ENCODE measurements at places on chromosomes 11 and 22.

DNA sequence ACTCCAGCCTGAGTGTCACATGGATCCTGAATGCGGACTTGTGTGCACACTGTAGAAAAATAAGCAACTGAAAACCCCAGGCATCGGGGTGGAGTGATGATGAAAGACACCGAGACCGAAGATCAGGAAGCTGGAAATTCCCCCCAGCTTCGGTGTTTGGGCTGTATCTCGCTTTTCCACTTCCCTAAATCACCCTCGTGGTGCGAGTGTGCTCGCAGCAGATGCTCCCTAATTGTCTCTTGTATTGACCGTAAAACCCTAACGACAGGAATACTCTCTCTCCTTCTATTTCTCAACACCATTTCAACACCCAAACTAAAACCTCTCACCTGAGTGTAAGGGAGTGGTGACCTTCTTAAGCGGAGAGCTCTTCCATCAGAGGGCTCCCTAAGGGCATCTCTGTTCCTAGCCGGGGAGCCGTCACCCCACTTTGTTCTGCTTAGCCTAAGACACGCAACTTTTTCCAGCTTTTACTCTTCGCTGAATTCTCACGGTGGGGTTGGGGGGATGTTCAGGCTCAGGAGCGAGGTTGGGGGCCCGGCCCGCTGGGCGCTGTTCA, 635 bp upstream of the GRK3 start:
- no peak for DNase-seq

DNA sequence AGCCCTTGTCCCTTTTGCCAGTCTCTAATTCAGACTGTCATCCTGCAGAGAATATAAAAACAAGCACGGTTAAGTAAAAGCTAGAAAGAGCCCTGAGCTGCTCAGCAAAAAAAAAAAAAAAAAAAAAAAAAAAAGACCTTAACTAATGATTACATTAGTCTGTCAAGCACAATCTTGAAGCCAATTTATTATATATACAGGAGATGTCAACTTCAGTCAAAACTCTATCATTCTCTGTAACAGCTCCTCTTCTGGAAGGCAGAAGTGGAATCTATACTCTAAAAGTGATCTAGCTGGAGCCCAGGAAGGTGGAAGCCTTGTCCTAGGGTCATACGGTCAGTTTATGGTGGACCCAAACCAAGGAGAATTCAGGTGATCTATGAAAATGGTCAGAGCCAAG, 55.2 kb upstream of the UBASH3B start:
- no peak for DNase-seq

GRCh38 chr22:37138849-37139561, 10.7 kb downstream of the IL2RB start:
- DNase-seq: no peak

GRCh38 chr11:108216988-108217387, 5.5 kb downstream of the NPAT start:
- DNase-seq: no peak

GRCh38 chr11:106917973-106918372, 100.3 kb downstream of the GUCY1A2 start:
- no peak for DNase-seq

GRCh38 chr22:32676191-32676590, 125.3 kb upstream of the TIMP3 start:
- DNase-seq: no peak

DNA sequence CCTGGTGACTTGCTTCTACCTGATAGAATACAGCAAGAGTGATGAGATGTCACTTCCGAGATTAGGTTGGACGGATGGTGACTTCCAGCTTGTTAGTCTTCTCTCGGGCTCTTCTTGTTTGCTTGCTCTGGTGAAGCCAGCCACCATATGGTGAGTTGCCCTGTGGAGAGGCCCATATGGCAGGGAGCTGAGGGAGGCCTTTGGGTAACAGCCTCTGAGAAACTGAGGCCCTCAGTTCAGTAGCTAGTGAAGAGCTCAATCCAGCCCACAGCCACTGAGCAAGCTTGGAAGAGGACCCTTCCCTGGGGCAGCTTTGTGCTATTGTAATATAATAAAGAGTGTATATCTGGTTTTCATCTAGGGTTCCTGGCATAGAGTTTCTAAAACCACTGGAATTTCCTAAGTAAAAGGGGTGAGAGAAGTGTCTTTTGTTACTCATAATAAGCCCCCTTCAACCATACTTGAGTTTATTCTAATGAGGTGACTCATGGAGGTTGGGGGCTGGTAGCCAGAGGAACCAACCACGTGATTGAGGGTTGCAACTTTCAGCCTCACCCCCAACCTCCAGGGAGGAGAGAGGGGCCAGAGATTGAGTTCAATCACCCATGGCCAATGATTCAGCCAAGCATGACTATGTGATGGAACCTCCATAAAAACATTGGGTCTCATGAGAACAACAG, 8.0 kb upstream of the TPCN2 start:
- no peak for DNase-seq

DNA sequence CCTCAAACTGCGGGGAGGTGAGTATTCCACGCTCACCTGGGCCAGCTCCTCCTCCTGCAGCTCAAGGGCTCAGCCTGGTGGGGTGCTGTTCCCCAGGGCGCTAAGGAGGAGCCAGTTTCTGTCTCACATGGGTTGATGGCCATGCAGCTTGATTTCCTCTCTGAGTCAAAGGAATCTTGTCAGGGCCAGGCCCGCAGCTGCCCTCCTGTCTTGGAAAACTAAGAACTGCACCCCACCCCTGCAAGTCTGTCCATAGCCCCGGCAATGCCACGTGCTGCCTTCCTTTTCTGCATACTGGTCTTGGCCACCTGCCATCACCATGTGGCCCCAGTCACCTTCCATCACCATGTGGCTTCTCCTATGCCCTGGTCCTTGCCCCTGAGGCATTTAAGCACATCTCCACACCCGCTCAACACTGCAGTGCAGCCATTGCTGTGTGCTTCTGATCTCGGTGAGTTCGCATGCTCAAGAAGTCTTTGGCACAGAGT, 35.2 kb upstream of the CLDN5 start:
- no peak for DNase-seq

DNA sequence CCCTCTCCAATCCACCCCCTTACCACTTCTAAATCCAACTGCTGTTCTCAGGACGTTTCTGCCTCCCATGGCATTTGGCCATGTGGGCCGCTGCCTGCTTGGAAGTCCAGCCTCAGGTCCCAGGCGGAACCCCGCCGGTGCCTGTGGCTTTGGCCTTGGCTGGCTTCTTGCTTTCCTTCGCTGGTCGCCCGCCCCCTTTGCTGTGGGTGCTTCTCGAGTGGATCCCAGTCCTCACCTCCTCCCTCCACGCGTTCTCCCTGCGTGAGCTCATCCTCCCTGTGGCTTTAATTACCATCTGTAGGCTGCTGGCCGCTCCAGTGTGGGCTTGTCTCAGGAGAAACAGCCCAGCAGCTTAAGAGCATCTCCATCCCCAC, 111.7 kb downstream of the NECTIN1 start:
- DNase-seq: no peak

GRCh38 chr11:89484896-89485295, 6.3 kb downstream of the NOX4 start:
- no peak for DNase-seq

GRCh38 chr11:287821-288477, 977 bp upstream of the PGGHG start:
- no peak for DNase-seq

- no peak for DNase-seq
These were observed 52.3 kb downstream of the ZNRF3 start for GRCh38 chr22:28935713-28936112.

DNA sequence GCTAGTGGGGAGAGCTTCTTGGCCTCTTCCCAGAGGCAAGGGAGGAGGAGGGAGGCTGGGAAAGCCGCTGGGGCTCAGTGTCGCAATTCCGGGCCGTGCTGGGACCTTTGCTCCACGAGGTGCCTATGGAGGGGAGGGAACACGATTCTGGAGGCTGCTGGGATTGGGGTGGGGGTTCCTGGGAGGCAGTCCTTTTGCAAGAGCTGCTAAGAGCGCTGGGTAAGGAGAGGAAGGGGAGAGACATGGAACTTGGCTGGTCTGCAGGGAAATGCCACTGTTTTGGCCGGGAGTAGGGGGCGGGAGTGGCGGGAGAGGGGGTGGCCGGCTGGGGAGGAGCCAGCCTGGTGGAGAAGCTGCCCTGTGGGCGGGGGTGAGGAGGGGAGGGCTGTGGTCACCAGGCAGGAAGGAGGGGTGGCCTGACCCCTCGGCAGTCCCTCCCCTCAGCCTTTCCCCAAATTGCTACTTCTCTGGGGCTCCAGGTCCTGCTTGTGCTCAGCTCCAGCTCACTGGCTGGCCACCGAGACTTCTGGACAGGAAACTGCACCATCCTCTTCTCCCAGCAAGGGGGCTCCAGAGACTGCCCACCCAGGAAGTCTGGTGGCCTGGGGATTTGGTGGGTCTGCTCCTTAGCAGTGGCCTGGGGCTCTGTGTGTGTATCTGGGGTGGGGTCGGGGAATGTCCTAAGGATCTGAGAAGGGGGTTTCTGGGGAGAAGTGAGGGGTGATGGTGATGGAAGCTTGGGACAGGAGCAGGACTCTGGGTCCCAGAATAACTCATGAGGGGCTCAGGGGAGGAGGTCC, at the start of gene NR1H3:
TSS of gene NR1H3 (plus strand) at position 480 of the 800 bp plus-strand sequence. CDS start 1,221 bp downstream, outside the sequence.
- no peak for DNase-seq

DNA sequence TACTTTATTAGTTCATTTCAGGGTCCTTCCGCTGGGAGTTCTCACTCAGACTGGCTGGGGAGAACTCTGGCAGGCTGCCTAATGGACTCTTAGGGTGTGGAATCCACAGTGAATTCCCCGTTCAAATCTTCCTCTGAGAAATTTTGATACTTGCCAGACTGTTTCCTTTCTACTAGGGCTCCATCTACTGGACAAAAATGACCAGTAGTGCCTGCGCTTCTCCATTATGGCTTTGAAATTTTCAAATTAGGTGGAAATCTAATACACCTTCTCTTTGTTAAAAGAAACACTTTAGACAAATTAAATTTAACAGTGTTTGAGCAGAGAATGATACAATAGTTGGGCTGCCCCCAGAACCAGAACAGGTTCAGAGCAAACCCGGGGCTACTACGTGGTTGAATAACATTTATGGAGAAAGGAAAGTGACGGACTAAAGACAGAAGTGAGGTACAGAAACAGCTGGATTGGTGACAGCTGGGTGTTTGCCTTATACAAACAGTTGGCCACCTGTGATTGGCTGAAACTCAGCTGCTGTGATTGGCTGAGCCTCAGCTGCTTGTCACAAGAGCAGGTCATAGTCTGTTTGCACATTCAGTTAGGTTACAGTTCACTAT, 52.9 kb upstream of the FDX1 start:
- no peak for DNase-seq

GRCh38 chr11:134630861-134631260, 218.8 kb upstream of the B3GAT1 start:
- DNase-seq: no peak

DNA sequence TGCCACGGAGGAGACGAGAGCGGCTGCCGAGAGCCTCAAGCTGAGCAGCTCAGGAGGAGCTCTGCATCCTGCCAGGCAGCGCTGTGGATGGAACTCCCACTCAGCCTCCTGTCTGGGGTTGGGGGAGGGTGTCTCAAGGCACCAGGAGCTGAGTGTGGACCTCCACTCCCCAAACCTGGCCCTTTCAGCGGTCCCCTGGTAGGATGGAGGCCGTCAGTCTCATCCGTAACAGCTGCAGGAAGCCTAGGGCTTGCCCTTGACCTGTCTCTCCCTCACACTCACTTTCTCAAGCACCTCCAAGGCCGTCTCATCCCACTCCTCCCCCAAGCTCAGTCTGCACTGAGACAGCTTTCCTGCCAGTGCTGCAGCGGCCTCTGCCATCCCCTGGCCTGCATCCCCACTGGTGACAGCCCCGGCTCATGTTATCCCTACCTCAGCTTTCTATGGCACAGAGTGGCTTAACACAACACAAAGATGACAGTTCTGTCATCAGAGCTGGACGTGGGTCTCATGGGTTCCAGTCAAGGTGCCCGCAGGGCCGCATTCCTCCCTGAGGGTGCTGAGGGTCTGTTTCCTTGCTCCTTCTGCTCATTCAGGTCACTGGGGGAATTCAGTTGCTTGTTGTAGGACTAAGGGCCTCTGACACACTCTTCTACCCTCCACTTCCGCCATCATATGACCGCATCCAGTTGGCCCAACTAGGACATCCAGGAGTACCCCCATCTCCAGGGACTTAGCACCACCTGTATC, 341.9 kb upstream of the B3GAT1 start:
- no peak for DNase-seq

- no peak for DNase-seq
These were observed 129.5 kb downstream of the MAML2 start for GRCh38 chr11:96213500-96213899.

- no peak for DNase-seq
These were observed 40.1 kb downstream of the MUC5B start for GRCh38 chr11:1263010-1263409.

DNA sequence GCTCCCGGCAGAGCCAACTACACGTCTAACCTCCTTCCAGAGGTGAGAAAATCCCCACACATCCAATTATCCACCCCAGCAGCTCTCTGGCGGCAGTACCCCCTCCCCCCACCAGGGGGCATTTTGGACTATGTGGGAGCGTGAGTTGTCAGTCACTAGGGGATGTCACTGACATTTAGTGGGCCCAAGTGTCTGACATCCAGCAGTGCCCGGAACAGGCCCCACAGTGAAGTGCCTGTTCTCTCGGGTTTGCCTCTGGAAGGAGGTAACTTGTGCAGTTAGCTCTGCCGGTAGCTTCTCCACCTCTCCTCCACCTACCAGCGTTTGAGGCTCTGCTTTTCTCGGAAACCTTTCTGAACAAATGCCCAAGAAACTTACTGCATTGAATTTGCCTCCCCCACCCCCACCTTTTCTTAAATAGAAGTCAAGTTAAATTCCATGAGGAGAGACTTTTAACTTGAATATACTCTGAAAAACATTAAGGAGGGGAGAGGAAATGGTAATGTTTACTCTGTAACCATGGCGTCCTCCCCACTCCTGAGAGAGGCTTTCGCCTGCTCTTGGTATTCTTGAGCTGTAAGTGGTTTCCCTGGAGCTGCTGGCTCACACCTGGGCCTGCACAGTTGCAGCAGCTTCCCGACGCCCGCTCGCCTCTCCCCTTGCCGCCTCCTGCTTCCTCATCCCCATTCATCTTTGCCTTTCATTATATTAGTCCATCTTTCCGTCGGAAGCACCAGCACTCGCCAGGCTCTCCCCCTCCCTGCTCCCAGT, 112.8 kb downstream of the WNT7B start:
- peak; percentile 51 for DNase-seq

DNA sequence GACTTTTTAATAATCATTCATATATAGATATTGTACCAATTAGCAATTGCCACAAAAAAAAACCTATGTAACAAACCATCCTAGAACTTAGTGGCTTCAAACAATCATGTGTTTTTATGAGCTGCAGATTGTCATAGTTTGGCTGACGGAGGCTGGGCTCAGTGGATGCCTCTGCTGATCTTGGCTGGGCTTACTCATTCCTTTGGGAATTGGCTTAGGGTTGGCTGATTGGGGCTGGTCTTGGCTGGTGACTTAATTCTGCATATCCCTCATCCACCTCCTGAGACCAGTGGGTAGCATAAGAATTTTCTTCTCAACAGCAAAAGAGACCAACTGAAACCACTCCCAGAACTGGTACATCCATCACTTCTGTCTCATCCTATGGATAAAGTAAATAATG, 57.9 kb upstream of the PHF21B start:
- no peak for DNase-seq

- DNase-seq: no peak
These were observed 8.9 kb downstream of the TUB start for GRCh38 chr11:8089791-8090510.

GRCh38 chr11:130156108-130157022, 3.2 kb upstream of the ST14 start:
- no peak for DNase-seq

GRCh38 chr11:113103932-113104690, 142.9 kb downstream of the NCAM1 start:
- DNase-seq: no peak

GRCh38 chr22:40415531-40416266, 45.3 kb downstream of the SGSM3 start:
- DNase-seq: no peak

All from stimulated activated CD8-positive, alpha-beta memory T cell treated with anti-CD3 and anti-CD28 coated beads, Interleukin-2, amount 100 ng/mL, for 1 hour (primary cell).